ENCODE measurements at places on chromosomes 2 and 18.
A peak's percentile ranks its signal among the peaks of the same experiment; 100 is the strongest.

- no peak for DNase-seq
Observed at GRCh38 chr18:3264362-3264761, 2.4 kb downstream of the MYL12B start.

- DNase-seq, result no peak
Observed at GRCh38 chr2:64665709-64666108, 12.0 kb upstream of the SERTAD2 start.

GRCh38 chr18:61882296-61883004 lies 10.4 kb downstream of the RNF152 start:
- DNase-seq, result no peak

DNA sequence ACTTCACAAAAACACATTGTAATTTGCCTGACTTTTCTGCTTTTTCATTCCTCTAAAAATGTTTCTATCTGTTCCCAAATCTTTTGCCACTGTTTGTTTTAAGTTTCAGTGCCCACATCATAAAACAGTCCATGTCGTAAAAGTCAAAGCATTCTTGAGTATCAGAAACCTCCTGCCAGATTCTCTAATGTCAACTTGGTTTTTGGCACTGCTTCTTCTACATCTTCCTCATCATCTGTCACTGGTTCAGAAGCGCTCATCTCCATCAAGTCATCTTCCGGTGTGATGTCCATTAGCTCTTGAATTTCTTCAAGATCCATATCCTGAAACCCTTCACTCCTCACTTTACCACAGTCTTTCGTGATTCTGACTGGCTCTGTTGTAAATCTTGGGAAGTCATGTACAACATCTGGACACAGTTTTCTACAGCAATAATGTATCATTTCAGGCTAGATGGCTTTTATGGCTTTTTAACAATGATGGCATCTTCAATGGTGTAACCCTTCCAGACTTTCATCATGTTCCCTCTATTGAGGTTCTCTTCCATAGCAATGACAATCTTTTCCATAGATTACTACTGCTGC lies 19.6 kb downstream of the CUL3 start:
- no peak for DNase-seq

- no peak for DNase-seq
Observed at GRCh38 chr18:7844017-7844416, 276.9 kb downstream of the PTPRM start.

DNA sequence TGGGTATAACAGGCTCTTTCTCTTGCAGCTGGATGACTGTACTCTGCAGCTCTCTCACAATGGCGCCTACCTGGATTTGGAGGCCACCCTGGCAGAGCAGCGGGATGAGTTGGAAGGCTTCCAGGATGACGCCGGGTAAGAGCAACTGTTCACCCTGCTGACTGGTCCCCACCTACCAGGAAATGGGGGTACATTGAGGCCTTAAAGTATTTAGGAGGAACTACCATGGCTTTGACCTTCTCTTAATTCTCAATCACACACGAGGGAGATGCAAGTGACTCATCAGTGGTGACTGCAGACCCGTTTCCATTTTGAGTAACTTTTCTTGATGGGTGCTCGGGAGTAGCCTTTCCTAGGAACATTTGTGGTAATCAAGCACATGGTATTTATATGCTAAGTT lies 58.0 kb downstream of the FHOD3 start:
- no peak for DNase-seq

DNA sequence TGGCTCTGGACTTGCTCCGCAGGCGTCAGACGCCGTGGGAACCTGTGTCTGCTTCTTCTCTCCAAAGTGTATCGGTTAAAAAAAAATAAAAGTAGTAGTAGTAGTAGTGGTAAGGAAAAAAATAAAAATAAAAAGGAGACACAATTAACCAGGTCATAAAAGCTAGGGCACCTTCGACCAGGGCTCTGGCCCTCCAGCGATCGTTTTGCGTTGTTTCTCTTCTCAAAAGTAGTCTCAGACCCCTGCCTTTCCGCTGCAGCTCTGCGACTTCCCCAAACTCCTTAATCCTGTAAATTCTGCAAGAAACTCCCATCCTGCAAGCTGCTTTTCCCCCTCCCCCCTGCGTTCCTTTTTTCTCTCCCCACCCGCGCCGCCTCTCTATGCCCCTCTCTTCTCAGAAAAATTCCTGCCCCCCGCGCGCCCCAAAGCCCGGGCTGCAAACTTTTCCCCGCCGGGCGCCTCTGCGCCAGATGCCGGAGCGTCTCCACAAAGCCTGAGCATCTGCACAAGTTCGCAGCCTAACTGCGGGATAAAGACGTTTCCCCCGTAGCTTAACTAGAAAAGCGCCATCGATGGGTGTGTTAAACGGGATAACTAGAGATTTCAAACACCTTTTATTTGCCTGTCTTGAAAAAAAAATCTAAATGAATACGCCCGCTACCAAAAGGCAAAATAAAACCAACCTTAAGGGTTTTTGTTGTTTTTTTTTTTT lies 1.8 kb upstream of the SALL3 start:
- DNase-seq, result no peak

- no peak for DNase-seq
Observed at GRCh38 chr18:9337873-9338272, 3.3 kb downstream of the TWSG1 start.

DNA sequence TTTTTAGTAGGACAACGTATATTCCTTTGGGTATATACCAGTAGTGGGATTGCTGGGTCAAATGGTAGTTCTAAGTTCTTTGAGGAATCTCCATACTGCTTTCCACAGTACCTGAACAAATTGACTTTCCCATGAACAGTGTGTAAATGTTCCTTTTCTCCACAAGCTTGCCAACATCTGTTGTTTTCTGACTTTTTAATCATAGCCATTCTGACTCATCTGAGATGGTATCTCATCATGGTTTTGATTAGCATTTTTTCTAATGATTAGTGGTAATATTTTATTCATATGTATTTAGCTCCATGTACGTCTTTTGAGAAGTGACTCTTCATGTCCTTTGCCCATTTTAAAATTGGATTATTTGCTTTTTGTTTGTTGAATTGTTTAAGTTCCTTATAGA lies 58.4 kb upstream of the CERS6 start:
- DNase-seq, result no peak

GRCh38 chr2:221455214-221455613 lies 116.9 kb downstream of the EPHA4 start:
- DNase-seq, result no peak

DNA sequence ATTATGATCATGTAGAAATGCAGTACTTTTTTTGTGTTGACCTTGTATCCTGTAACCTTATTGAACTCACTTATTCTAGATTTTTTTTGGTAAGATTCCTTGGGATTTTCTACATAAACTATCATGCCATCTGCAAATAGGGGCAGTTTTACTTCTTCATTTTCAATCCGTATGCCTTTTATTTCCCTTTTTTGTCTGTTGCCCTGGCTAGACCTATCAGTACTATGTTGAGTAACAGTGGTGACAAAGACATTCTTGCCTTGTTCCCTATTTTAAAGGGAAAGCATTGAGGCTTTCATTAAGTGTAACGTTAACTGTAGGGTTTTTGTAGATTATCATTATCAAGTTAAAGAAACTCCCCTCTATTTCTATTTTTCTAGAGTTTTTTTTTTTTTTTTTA lies 92.3 kb downstream of the LYPD1 start:
- no peak for DNase-seq

DNA sequence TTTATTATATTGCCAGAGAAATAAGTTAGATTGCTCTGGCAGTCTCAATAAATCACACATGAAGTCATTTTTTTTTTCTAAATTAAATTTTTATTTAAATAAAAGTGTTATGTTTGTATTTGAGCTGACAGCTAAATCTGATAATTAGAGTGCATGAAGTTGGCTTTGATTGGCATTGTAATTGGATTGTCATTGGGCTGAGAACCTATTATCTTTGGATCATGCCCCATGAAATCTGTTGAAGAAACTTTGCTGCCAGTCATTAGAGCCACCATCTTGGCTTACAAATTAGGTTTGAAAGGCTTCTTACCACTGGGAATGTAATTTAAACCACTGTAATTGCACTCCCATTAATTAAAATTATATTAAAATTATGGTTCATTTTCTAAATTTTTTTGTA lies 507.9 kb upstream of the FANCL start:
- no peak for DNase-seq

DNA sequence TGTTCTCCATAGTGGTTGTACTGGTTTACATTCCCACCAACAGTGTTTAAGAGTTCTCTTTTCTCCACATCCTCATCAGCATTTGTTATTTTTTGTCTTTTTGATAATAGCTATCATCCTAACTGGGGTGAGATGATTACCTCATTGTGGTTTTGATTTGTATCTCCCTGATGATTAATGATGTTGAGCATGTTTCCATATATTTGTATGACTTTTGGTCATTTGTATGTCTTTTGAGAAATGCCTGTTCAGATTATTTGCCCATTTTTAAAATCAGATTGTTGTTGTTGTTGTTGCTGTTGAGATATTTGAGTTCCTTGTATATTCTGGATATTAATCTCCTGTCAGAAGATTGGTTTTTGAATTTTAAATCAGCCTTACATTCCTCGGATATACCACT lies 147.5 kb downstream of the NCOA1 start:
- DNase-seq, result no peak

DNA sequence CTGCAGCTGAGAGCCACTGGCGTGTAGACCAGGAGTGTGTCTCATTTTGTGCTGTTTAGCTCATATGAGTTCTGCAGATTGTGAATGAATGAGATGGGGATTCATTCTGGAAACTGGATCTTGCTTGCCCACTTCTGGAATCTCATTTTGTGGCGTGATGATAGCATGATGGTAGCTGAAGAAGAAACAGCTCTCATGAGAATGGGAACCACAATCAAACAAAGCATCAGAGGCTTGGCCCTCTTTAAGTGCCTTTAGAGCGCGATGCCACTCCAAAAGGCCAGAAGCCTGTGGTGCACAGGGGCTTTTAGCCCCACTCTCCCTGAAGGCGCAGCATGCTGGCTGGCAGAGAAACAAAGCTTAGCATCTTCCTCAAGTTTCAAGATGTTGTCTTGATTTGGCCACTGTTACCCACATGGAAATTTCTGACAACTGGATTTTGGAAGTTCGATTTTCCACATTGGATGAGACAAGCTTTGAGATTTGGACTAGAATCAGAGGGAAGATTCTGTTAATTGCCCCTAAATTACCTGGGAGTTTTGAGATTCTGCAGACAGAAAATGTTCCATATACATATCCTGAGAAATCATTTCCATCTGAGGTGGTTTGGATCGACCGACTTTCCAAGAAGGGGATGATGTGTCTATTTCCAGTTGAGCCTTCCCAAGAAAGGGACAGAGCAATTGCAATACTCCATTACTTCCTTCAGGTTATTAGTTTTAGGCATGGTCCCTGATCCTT lies 234.5 kb downstream of the VAPA start:
- DNase-seq, result no peak

- no peak for DNase-seq
Observed at GRCh38 chr2:60520917-60521539, 32.4 kb downstream of the BCL11A start.

GRCh38 chr2:44743473-44743872 lies 198.0 kb upstream of the SIX3 start:
- DNase-seq, result no peak

- peak; percentile 91 for DNase-seq
Observed at GRCh38 chr18:23452728-23453679, at the start of gene RIOK3. Gene RIOK3 (plus strand): TSS chr18:23453287. CDS start chr18:23453440, 153 bp downstream.

GRCh38 chr2:104872866-104873688 lies 19.2 kb downstream of the POU3F3 start:
- DNase-seq, result peak; percentile 63

GRCh38 chr2:84038866-84039265 lies 420.2 kb downstream of the SUCLG1 start:
- no peak for DNase-seq

DNA sequence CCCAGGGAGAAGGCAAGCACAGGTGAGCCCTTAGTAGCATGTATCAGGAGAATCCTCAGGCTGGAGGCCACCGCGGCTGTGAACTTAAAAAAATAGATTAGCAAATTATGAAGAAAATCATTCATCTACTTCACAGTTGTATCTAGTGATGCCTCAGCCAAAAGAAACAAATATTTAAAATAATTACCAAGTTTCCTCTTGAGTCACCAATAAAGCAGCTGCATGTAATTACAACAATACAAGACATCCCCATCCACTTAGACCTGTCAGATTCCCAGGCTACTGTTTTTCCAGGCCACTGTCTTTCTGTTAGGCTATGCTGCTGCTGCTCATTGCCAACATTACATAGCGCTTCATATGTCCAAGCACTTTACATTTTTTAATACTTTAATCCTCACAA lies 54.6 kb upstream of the PHLPP1 start:
- no peak for DNase-seq

GRCh38 chr2:224658780-224659405 lies 57.3 kb downstream of the CCDC195 start:
- no peak for DNase-seq

GRCh38 chr2:130183512-130184373 lies 1.7 kb downstream of the MZT2B start:
- no peak for DNase-seq

GRCh38 chr2:239396881-239397681 lies 3.7 kb downstream of the HDAC4 start:
- DNase-seq, result peak; percentile 37

Measured in naive B cell (primary cell).